ENCODE measurements at places on chromosomes 2 and 18.

DNA sequence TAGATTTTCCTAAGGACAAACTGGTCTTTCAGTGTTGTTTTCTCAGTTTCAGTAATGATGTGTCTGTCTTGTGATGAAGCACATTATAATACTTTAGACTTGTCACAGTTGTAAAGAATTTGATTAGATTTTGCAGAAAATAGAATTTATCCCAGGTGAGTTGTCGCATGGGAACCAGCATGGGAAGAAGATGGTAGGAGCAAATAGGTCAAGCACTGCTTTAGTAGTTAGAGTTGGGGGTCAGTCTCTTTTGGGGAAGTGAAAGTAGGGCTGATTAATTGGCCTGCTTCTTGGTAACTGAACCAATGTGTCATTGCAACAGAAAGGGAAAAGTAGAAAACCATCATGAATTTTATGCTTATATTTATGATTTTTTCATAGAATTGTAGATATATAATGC lies 153.2 kb upstream of the MYO3B start:
- DNase-seq: no peak

- DNase-seq: no peak
Observed at GRCh38 chr2:24734741-24735140, 58.5 kb downstream of the PTRHD1 start.

- DNase-seq: peak; percentile 18
Observed at GRCh38 chr2:160703648-160704585, 210.3 kb upstream of the RBMS1 start.

GRCh38 chr2:158486970-158487325 lies 30.2 kb downstream of the PKP4 start:
- DNase-seq: no peak

GRCh38 chr2:203740871-203741281 lies 34.4 kb downstream of the CD28 start:
- no peak for DNase-seq

- DNase-seq: no peak
Observed at GRCh38 chr2:78861546-78861945, 164.0 kb upstream of the REG3G start.

DNA sequence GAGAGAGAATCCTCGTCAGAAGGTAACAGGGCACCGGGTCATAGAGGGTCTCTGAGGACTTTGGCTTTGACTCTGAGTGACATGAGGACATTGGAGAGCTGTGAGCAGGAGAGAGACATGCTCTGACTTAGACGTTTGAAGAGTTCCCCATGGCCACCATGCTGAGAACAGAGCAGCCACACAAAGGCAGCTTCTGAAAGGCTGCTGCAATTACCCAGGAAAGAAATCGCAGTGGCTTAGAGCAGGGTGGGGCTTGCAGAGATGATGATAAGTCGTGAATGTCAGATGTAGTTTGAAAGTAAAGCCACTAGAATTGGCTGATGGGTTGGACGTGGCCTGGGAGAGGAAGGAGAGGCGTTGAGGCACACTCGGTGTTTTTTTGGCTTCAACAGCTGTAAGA lies 79.0 kb downstream of the ZCCHC2 start:
- DNase-seq: no peak

DNA sequence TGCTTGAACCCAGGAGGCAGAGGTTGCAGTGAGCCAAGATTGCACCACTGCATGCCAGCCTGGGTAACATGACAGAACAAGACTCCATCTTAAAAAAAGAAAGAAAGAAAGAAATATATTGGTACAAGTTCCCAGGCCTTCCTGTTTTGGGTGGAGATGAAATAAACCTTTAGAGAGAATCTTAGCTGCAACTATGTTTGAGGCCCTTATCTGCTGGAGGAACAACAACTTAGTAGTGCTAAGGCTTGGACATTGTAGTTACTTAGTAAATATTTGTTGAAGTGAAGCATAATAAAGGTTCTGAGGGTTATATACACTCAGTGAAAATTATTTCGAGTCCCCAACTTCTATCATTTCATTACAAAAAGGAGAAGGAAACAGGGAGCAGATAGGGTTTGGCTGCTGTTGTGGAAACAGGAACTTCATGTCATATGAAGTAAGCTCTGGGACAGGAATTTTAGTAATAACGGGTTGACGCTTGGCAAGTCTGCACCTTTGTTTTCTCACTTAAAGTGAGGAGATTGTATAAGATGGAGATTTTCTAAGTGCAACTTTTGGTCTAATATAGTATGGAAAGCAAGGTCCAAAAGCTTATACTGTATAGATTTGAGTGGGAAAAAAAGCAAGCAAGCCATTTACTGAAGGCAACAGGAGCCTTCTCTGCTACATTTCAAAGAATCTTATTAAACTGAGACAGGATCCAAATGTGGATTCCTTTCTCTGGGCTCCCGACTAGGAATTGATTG lies 40.0 kb upstream of the AGPS start:
- DNase-seq: no peak

- DNase-seq: no peak
Observed at GRCh38 chr2:71705171-71705960, 252.0 kb downstream of the DYSF start.

DNA sequence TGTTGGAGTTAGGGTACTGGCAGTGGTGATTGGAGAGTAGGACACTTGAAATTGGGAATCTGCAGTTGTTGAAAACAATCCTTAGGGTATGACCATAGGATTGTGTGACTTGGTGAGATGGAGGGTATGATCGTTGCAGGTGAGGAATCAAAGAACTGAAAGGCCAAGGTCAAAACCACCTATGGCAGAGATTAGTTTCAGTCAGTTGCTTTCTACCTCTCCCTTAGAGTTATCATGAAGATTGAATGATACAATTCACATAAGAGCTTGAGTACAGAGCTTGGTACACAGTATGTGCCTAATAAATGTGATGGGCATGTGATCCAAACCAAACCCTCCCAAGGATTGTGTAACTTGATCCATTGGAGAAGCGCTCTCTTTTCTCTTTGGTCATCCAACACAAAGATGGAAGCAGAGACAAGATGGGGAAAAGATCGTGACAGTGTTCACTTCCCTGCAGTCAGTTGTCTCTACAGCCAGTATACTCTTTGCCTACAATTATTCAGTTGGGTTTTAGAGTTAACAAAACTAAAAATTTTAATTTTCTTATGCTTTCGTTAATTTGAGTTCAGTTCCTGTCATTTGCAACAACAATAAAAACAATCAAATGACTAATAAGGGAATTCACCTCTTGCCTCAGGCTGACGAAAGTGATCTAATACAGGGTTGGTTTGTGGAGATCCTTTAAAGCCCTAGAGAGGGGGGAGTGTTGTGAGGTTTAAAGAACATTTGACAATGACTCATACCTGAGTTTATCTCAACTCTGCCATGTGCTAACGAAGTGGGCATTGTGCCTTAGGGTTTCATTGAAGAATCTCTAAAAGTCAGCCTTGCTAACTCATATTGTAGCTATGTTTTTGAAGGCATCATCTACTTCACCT lies 14.8 kb upstream of the SMAD2 start:
- DNase-seq: no peak

DNA sequence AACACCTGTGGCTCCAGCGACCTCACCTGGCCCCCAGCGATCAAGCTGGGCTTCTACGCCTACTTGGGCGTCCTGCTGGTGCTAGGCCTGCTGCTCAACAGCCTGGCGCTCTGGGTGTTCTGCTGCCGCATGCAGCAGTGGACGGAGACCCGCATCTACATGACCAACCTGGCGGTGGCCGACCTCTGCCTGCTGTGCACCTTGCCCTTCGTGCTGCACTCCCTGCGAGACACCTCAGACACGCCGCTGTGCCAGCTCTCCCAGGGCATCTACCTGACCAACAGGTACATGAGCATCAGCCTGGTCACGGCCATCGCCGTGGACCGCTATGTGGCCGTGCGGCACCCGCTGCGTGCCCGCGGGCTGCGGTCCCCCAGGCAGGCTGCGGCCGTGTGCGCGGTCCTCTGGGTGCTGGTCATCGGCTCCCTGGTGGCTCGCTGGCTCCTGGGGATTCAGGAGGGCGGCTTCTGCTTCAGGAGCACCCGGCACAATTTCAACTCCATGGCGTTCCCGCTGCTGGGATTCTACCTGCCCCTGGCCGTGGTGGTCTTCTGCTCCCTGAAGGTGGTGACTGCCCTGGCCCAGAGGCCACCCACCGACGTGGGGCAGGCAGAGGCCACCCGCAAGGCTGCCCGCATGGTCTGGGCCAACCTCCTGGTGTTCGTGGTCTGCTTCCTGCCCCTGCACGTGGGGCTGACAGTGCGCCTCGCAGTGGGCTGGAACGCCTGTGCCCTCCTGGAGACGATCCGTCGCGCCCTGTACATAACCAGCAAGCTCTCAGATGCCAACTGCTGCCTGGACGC lies 4.9 kb downstream of the GPR35 start:
- DNase-seq: no peak

- DNase-seq: no peak
Observed at GRCh38 chr2:169015943-169016342, 15.2 kb downstream of the ABCB11 start.

- DNase-seq: no peak
Observed at GRCh38 chr2:241773511-241774418, 2.9 kb upstream of the GAL3ST2 start.

- no peak for DNase-seq
Observed at GRCh38 chr2:110157153-110157793, 41.7 kb upstream of the MALL start.

DNA sequence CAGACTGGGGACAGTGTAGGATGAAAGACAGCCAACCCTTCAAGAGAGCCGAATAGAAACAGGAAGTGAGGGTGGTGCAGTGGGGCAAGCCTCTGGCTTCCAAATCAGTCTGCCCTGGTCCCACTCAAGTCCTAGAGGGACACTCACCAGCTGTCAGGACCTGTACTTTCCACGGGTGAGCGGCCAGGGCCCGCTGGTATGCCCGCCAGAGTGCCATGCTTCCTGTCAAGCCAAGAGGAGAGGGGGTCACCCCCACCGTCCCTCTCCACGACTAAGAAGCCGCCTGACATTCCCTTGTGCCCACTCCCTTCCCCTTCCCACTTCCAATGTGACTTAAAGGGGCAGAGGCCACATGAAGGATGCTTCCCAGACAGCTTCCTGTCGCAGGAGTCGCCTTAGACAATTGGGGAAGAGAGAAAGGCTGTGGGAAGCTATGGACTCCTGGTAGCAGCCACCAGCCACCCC lies 564 bp downstream of the MPV17 start:
- no peak for DNase-seq

GRCh38 chr2:73063909-73064875 lies 7.3 kb downstream of the SFXN5 start:
- DNase-seq: no peak

DNA sequence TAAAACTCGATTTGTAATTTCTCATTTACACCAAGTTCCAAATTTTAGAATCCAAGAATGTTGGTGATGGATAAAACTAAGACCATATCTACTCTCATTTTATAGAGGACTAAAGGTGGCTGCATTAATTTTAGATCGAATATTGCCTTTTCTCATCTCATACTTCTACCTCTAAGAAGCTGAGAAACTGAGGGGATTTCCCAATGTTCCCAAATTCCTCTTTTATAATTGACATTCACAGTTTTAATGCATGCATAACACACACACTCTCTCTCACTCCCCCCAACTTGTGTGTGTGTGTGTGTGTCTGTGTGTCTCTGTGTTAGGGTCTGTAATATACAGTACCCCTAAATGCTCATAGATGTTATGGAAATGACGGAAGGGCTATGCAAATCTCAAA lies 328.8 kb upstream of the SLC14A2 start:
- DNase-seq: no peak

DNA sequence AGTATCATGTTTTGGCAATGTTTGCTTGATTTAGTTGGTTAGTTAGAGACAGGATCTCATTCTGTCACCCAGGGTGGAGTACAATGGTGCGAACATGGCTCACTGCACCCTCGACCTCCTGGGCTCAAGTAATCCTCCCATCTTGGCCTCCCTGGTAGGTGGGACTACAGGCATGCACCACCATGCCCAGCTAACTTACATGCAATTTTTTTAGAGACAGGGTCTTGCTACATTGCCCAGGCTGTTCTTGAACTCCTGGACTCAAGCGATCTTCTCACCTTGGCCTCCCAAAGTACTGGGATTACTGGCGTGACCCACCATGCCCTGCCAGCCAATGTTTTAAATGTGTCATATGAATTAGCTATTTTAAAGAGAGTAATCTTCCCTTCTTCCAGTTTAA lies 16.3 kb upstream of the CDKL4 start:
- no peak for DNase-seq

DNA sequence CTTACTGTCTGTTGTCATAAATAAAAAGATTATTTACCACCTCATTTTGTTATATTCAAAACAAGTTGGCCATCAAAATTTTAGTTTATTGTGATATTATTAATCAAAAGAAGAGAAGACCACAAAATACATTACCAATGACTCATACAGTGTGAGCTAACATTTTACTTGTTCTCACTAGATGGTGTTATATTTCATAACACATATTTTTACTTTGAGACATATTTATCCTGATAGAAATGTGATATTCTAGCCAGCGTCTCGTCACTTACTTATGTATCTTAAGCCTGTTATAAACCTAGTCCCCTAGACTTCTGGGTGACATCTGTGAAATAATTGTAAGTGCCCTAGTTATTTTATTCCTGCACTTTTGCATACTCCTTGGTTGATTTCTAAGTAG lies 263.2 kb downstream of the CDH7 start:
- no peak for DNase-seq

- no peak for DNase-seq
Observed at GRCh38 chr2:25756536-25756935, 83.2 kb upstream of the DTNB start.

GRCh38 chr2:236712961-236713673 lies 143.5 kb downstream of the ACKR3 start:
- no peak for DNase-seq

- no peak for DNase-seq
Observed at GRCh38 chr2:86319700-86320580, 17.5 kb downstream of the REEP1 start.

DNA sequence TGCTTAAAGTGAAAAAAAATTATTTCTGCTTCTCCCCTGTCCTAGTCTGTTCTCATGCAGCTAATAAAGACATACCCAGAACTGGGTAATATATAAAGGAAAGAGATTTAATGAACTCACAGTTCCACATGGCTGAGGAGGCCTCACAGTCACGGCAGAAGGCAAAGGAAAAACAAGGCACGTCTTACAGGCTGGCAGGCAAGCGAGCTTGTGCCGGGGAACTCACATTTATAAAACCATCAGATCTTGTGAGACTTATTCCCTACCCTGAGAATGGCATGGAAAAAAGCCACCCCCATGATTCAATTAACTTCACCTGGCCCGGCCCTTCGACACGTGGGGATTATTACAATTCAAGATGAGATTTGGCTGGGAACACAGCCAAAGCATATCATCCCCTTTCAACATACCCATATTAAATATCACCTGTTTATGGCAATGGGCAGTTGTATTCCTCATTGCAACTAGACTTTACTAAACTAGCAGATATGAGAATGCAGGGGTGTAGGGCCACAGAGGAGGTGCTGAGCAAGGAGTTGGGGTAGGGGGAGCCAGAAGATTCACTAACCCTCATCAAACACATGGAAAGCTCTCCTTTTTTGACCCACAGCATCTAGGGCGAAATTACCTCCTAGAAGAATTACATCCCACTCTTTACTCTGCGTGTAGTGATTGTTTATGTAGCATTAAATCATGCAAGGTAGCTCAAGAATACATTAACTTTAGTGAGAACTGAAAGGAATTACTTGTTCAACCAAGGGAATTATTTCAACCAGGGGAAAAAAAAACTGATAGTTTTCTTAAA lies 183.3 kb upstream of the DOK6 start:
- no peak for DNase-seq

- DNase-seq: no peak
Observed at GRCh38 chr2:148979919-148980277, 58.6 kb upstream of the LYPD6B start.
